ENCODE measurements at places on chromosomes 5 and 9.

GRCh38 chr5:115602591-115603125, 379 bp upstream of the TICAM2 start:
- DNase-seq: no peak

GRCh38 chr5:153572411-153573145, 82.1 kb downstream of the GRIA1 start:
- no peak for DNase-seq

DNA sequence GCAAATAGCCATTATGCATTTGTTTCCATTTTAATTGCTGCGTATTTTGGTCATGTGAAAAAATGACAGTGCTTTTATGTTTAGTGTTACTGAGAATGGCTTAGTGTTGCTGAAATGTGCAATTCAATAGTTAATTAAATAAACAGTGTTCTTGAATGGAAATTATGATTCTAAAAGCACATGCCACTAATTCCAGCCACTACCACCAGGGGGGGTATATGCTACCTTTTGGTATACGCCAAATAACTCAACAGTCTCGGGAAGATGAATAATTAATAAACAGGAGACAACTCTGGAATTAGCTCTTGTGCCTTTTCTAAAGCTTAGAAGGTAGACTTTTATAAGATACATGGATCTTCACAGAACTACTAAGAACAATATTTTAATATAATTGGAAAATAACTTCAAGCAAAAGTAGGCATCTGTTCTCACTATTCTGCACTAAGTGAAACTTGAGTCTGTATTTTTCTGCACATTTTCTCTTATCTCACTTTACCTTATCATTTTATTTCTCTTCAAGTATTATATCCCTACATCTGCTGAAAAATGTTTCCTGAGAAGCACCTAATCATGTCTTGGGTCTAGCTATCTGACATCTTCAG, 83.5 kb upstream of the MINAR2 start:
- DNase-seq: peak; percentile 5

GRCh38 chr9:74496819-74497747, at the start of gene RORB:
Gene RORB, plus strand, starts transcription at chr9:74497335. Its CDS starts 642 bp downstream, at chr9:74497977.
- peak; percentile 20 for DNase-seq

DNA sequence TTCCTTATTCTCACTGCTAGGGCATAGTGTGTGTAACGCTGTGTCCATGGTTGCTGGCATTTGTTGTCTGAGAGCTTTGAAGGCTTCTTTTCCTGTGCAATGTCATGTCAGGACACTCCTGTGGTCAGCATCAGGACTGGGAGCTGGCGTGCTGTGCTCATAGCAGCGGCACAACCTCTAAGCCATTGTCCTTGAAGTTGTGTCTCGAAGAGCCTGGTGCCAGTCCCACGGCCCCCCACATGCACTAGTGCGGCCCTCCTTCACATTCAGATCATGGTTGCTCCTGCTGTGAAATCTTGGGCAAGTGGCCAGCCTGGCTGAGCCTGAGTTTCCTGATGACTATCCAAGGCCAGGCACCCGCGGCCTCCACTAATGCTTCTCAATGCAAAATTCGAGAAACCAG, 32.4 kb downstream of the PDZD2 start:
- DNase-seq: no peak

- DNase-seq: no peak
These were observed 7.1 kb upstream of the FAF2 start for GRCh38 chr5:176440927-176441706.

DNA sequence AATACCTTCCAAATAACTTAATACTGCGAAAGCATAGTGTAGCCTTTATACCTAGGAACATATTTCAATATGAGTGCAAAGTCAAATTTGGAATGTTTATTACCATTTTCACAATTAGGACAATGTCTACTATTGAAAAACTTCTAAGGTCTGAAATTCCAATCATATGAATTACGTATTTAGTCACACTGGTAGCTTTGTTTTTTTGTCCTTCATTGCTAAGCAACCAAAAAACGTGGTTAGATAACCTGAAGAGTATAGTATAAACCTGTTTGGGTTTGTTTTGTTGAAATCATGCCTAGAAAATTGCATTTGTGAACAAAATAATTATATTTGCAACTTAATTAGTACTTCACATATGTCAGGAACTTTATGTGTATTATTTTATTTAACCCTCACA, 134.2 kb downstream of the FBXO4 start:
- DNase-seq: no peak

- DNase-seq: no peak
These were observed 102.2 kb upstream of the ITGA1 start for GRCh38 chr5:52685566-52685965.

GRCh38 chr9:136511144-136511669, 28.4 kb upstream of the SEC16A start:
- no peak for DNase-seq

GRCh38 chr9:35705836-35706430, 16.2 kb upstream of the TPM2 start:
- no peak for DNase-seq

DNA sequence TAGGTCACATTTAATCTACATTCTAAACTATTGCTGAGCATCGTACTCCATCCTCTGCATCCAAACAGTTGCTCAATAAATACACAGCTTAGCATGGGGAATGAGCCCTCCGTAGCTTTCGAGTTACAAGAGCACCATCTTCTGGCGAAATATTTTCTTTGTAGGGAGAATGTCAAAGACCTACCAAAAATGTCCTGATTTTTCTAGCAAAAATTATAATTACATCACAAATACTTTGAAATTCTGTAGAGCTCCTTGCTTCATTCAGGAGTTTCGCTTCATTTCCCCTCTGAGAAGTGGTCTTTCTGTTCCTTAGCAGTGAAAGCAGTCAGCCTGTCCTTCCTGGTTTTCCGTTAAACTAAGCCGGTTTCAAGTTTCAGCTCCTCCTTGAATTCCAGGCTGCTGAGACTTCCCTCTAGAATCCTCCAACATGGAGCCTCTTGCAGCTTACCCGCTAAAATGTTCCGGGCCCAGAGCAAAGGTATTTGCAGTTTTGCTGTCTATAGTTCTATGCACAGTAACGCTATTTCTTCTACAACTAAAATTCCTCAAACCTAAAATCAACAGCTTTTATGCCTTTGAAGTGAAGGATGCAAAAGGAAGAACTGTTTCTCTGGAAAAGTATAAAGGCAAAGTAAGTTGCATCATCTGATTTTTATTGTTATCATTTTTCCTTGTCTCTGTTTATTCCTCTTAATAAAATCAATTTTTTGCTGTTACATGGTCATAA, at the start of gene GPX8:
Gene GPX8 (plus strand): TSS at position 409 of the 730 bp plus-strand sequence. CDS start 22 bp downstream, at position 431.
- no peak for DNase-seq

All from activated gamma-delta T cell treated with Interleukin-2 at 50 U/mL for 16 hours (primary cell).